ENCODE measurements at places on chromosomes 6 and 20.

GRCh38 chr6:20203561-20204511 is 8.4 kb downstream of the MBOAT1 start:
- ATAC-seq = no peak

DNA sequence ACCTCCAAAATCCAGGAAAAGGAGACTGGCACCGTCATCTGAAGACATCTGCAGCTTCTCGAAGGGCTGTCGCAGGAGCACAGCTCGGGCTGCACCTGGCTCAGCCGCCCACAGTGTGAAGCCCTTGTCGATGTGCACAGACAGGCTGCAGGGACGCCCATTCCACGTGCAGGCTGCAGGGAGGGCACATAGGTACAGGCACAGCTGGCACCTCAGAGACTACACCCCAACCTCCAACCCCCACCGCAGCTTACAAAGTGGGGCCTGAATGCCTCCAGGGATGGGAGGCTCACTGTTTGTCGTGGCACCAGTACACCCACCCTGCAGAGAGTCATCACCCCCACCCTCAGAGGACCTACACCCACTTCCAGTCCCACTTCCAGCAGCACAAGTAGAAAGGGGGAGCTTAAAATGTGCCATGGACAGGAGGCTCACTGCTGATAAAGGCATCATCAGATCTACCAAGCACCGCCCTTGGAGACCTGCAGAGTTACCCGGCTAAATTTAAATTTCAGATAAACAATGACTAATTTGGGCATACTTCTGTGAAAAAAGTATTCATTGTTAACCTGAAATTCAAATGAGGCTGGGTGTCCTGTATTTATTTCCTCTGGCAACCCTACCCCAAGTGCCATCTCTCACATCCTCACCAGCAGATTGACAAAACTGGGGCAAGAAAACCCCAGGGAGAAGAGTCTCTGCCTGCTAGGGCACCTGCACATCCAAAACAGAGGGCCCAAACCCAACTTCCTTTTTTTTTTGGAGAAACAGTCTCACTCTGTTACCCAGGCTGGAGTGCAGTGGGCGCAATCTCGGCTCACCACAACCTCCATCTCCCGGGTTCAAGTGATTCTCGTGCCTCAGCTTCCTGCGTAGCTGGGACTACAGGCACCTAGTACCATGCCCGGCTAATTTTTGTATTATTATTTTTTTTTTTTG is 7.7 kb upstream of the CDK5RAP1 start:
- ATAC-seq = peak; percentile 95

- ATAC-seq = no peak
Observed at GRCh38 chr6:134161041-134161440, 108.6 kb upstream of the SLC2A12 start.

DNA sequence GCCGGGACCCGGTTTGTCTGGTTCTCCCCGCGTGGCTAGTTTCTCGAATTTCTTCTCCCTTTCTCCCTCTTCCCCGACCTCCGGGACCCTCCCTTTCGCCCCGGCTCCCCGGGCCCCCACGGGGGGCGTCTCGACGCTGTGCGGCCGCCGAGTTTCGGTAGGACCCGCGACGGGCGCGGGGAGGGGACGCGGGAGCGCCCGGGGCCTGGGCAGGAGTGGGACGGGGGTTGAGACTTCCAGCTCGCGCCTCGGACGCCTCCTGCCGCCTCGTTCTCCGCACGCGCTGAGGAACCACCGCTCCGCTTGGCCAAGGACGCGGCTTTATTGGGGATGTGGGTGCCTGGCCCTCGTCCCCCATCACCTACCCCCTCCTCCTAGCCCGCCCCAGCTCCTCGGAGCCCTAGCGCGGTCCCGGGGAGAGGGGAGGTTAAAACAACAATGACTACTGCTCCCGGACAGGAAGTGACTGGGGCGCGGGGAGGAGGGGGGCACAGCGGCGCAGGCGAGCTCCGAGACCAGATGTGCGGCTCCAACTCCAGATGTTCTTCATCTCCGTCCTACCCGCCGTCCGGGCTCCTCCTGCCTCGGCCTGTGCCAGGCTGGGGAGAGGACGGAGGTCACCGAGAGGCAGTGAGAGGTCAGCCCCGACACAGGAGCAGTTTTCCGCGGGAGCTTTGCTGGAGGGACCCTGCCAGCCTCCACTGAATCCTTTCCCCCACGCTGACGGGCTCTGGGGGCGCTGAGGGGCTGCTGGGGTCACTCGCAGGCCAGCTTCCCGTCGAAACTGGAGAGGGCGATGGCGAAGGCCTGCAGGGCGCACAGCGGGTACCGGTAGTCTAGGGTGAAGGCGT is 917 bp upstream of the TEAD3 start:
- peak; percentile 37 for ATAC-seq

- no peak for ATAC-seq
Observed at GRCh38 chr20:51935003-51935358, 132.7 kb upstream of the SALL4 start.

DNA sequence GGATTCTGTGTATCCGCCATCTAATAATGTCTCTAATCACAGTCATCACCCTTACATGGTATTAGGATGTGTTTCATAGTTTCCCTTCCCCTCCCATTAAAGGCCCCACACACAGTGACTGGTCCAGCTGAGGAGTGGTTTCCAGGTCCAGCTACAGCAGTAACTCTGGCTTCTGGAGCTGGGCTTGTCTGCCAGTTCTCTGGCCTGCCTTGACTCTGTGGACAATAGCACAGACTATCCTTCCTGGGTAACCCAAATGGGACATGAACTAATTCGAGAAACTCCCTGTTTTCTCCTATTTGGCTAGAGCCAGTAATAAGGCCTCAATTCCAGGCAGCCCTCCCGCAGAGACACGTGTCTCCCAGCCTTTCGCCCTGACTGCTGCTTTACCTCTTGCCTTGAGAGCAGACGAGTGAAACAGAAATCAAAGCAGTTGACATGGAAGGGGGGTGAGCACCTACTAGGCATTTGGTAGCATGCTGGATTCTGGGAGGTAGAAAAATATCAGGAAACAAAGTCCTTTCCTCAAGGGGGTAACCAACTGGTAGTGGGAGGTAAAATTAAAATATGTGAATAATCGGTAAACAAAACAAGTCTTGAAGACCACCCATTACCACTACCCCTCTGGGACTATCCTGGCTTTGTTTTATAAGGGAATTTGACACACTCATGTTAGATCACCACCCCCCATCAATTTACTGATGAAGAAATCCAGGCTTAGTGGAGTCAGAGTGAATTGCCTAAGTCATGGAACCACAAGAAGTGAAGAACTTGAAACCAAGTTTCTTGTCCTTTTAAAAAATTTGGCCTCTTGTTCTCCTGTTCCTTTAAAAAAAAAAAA is 1.2 kb downstream of the TRAF3IP2 start:
- ATAC-seq = no peak

GRCh38 chr20:47585087-47585747 is 83.5 kb downstream of the NCOA3 start:
- no peak for ATAC-seq

- peak; percentile 53 for ATAC-seq
Observed at GRCh38 chr6:89270951-89271721, 44.0 kb downstream of the GABRR2 start.

DNA sequence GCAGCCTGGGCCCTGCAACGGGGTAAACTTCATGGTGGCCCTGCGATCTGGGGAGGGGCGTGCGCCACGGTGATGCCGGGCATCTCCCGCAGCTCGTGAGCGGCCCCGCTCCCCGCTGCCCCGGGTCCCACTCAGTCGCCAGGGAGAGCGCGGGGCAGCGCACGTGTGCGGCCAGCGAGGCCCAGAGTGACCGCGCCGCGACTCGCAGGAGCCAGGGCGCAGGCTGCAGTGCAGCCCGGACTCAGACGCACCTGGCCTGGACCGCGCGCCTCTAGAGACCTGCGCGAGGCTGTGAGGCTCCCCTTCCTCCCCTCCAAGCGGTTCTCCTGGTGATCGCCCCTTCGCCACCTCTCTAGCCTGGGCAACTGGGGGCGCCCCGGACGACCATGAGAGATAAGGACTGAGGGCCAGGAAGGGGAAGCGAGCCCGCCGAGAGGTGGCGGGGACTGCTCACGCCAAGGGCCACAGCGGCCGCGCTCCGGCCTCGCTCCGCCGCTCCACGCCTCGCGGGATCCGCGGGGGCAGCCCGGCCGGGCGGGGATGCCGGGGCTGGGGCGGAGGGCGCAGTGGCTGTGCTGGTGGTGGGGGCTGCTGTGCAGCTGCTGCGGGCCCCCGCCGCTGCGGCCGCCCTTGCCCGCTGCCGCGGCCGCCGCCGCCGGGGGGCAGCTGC is 652 bp downstream of the BMP6 start:
- peak; percentile 45 for ATAC-seq

- no peak for ATAC-seq
Observed at GRCh38 chr6:119677384-119677783, 327.8 kb upstream of the MAN1A1 start.

GRCh38 chr6:121042766-121043165 is 291.5 kb downstream of the TBC1D32 start:
- no peak for ATAC-seq

- ATAC-seq = no peak
Observed at GRCh38 chr20:7366189-7366588, 574.1 kb downstream of the HAO1 start.

DNA sequence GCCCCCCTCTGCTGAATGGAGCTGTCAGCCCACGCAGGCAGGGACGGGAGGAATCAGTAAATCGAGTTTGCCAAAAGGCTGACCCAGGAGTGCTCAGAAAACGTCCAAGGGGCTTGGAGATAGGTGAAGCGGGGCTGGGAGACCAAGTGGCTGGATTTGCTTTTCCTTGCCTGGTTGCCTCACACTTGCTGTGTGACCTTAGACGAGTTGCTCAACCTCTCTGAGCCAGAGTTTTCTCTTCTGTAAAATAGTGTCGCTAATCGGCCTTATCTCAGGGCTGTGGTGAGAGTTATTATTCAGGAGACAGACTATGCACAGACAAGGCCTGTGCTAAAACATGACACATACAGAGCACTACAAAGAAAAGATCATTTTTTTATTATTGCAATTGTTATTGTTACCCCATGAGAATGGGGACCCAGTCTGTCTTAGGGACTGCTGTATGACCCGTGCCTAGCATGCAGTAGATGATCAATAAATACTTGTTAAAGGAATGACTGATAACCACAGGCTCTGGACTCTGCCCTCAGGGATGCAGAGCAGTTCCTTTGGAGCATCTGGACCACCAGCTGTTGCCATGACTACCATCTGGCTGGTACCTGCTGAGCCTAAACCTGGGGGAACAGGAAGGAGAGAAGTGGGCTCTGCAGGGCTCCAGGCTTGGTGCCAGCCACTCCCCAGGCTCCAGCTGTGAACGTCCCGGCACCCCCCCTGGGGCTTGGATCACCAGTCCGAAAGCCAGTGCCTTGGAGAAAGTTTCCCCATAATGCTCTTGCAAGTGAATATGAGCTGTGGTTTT is 901 bp downstream of the KCNK15 start:
- no peak for ATAC-seq

DNA sequence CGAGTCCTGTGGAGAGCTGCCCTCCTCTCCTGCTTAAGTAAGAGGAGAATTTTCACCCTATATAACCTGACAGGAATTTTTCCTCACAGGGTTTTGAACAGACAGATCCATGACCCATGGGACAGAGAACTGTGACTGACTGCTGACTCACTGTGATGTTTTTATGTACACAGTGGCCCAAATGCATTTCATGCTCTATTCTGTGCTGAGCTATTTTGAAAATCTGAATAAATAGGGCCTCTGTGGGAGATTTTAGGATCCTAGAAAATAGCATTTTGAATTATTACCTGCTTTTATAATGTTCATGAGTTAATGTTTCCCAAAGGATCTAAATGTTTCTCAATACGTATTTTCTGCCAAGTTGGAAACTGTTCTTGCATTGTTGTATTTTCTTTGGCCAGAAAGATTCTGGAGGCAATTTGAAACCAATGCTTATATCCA is 577.4 kb downstream of the HTR1B start:
- no peak for ATAC-seq

DNA sequence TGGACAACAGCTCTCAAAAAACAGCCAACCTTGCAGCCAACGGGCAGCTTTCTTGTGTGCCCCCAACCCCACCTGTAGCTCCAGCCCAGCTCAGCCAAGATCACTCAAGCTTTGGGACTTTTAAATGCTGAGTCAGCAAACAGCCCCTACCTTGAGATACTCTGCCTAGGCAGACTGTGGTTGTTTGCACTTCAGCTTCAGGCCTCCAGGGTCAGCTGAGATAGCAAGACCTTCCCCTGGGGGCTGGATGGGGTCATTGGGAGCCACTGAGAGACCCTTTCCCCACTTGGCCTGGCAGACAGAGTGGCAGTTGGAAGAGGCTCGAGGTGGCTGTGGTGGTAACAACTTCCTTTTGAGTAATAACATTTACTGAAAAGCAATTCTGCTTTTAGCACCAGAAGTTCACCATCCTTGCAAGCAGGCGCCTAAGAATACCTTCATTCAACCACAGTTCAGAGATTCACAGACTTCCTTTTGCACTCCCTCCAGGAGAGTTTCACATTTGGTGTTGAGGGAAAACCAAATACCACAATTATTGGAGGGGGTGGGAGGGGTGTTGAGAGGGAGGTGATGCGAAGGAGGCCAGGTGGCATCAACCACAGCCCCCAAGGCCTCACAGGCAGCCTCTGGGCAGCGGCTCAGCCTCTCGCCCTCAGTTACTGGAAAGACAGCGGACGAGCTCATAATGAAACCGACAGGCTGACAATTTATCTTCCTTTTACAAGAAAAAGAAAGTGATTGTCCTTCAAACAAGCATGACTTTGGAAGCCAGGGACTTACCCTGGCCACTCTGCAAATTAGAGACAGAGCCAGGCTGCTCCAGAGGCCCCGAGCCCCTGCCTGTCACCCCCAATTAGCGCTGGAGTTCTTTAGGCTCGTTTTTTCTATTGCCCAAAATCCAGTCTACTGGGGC is 148.1 kb downstream of the CEBPB start:
- ATAC-seq = peak; percentile 84

DNA sequence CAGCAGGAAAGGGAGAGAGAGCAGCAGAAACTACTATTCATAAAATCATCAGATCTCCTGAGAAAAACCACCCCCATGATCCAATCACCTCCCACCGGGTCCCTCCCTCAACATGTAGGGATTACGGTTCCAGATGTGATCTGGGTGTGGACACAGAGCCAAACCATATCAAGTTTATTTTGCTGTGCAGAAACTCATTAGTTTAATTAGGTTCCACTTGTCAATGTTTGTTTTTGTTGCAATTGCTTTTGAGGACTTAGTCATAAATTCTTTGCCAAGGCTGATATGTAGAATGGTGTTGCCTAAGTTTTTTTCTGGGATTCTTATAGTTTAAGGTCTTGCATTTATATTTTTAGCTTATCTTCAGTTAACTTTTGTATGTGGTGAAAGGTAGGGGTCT is 422.0 kb upstream of the HS3ST5 start:
- no peak for ATAC-seq
